Fibroblast of lung (primary cell): ENCODE measurements at places on chromosomes 16 and 17. TPM values are rescaled to one million over a fixed set of nuclear protein-coding genes. Genes with fewer than 3 reads are reported as not detected.

DNA sequence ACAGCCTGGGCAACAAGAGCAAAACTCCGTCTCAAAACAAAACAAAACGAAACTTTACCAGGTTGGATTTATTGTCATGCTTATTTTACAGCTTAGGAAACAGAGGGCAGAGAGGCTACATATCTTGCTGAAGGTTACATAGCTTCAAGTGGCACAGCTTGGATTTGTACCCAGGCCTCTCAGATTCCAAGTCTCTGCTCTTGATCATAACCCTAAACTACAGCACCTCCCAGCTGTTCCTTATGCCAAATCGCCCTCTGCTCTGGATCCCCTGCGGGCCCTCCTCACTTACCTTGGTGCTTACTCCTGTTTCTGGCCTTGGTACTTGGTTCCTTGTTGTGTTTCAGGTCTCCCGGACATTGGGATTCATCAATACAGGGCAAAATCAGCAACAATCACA is 11.7 kb upstream of the CUEDC1 start:
- DNase-seq = no peak

DNA sequence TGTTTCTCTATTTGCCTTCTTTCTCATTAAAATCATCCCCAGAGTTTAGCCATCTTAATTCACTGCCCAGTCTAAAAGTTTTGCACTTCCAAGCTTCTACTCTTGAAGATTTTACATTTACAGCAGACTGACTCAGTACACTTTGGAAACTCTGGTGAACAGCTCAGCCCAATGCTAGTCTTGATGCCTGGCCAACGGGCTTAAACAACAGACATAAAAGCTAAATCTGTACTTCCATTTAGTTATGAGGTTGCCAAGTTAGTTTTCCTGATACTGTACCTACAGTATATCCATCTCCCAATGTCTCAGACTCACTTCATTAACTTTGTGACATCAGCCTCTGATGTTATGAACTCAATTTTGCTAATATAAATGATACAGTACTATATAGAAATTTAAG is 891.8 kb upstream of the SOX9 start:
- DNase-seq = peak; percentile 28

- no peak for DNase-seq
These were observed 43.9 kb downstream of the CCT6B start for GRCh38 chr17:34917381-34917780.

DNA sequence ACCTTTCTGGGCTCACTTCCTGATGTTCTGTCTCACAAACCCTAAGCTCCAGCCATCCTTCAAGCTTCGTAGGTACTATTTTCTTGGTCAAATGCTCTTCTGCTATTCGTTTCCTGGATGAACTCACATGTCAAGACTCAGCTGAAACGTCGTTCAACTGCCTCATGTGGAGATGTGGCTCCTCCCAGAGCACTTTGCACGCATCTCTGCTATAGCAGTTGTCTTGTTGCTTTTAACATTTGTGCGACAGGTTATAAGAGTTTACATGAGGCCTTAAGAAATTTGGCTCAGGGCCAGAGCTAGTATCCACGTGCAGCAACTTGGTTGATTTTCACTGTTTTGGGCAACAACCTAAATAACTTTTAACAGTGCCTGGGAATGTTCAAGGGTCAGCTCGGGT is 2.8 kb upstream of the KRT40 start:
- DNase-seq = no peak

DNA sequence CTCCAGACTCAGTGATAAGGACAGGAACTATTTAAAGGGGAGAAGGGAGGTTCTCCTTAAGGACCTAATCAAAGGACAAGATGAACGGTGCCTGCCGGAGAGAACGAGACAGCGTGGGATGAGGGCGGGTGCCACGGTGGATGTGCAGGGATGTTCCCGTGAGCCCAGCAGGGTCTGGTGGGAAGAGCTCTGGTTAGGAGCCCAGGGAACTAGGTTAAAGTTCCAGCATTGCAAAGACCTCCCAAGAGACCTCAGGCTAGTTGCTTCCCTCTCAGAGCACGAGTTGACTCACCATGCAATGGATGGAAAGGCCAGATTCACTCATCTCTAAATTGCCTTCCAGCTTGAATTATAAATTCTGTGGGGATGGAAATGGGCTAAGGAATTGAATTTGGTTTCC is 14.7 kb downstream of the CCR7 start:
- peak; percentile 67 for DNase-seq

Gene TP53TG3F
- not detected in 2 replicates for total RNA-seq

Gene ITGA2B
- 0.26 and 0.66 TPM in 2 replicates for total RNA-seq
